Right atrium auricular region (tissue), 2 donors: ENCODE measurements at places on chromosomes 2 and 18. TPM values are rescaled to one million over a fixed set of nuclear protein-coding genes. Genes with fewer than 3 reads are reported as not detected.

DNA sequence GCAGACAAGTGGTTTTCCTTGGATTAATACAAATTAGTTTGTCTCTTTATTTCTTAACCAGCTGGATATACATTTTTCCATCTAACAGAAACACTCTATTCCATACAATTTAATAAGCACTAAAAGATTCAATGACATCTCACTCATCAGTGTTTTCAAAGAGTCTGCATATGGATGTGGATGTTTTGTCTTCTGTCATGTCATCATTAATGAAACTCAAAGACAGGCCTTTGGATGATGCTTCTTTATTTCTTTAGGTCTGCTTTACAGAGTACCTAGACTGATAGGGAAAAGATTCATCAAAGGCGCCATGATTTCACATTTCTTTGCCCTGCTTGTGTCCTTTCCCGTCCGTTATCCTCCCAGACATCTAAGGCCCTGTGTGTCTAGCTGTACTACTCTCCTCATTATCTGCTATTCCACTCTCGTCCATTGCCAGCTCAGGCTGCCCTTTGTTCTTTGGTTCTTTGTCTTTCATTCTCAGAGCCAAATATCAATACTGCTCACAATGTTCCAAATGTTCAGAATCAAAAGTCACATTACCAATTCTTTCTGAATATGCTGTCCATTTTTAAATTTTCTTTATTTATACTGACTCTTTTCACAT lies 232.3 kb upstream of the CHAC2 start:
- H3K4me3 ChIP-seq = no peak overlapping the region
- no peak for DNase-seq
- H3K4me1 ChIP-seq = no peaks in the 10 kb centered on the region
- H3K27me3 ChIP-seq = no peaks in the 10 kb centered on the region
- H3K36me3 ChIP-seq = no peaks in the 10 kb centered on the region

DNAH6 gene
- 0.30 TPM for total RNA-seq

GRCh38 chr18:70337139-70337972 lies 48.5 kb downstream of the SOCS6 start:
- no peak overlapping the region for H3K4me3 ChIP-seq
- DNase-seq = no peak
- H3K4me1 ChIP-seq = no peaks in the 10 kb centered on the region
- H3K27ac ChIP-seq = peak overlapping the region; percentile 59
- H3K27me3 ChIP-seq = no peaks in the 10 kb centered on the region

- H3K27ac ChIP-seq = no peak overlapping the region
- no peaks in the 10 kb centered on the region for H3K27me3 ChIP-seq
- no peaks in the 10 kb centered on the region for H3K36me3 ChIP-seq
- H3K4me3 ChIP-seq = no peak overlapping the region
- H3K4me1 ChIP-seq = no peaks in the 10 kb centered on the region
- no peak for DNase-seq
Observed at GRCh38 chr2:214169736-214170135, 241.1 kb upstream of the VWC2L start.

DNA sequence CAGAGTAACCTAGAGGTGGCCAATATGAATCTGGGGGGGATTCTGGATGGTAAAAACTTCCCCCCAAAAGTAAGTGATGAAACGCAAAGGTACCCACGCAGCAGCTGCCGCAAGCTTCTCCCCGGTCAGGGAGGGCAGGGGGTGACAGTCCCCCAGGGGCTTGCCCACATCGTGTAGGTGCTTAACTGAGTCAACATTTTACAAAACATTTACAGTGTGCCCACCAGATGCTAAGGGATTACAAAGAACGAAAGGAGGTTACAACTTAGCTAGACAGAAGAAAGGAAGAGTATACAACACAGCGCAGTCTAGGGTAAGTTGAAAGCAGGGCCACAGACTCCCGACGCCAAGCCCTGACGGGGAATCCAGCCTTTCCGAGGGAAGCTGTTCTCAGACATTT lies 45.6 kb downstream of the LPIN2 start:
- H3K27me3 ChIP-seq = no peaks in the 10 kb centered on the region
- H3K4me3 ChIP-seq = no peak overlapping the region
- H3K27ac ChIP-seq = no peak overlapping the region
- peaks cover 48% of the 10 kb centered on the region for H3K4me1 ChIP-seq

CERKL gene
- not detected for total RNA-seq

DNA sequence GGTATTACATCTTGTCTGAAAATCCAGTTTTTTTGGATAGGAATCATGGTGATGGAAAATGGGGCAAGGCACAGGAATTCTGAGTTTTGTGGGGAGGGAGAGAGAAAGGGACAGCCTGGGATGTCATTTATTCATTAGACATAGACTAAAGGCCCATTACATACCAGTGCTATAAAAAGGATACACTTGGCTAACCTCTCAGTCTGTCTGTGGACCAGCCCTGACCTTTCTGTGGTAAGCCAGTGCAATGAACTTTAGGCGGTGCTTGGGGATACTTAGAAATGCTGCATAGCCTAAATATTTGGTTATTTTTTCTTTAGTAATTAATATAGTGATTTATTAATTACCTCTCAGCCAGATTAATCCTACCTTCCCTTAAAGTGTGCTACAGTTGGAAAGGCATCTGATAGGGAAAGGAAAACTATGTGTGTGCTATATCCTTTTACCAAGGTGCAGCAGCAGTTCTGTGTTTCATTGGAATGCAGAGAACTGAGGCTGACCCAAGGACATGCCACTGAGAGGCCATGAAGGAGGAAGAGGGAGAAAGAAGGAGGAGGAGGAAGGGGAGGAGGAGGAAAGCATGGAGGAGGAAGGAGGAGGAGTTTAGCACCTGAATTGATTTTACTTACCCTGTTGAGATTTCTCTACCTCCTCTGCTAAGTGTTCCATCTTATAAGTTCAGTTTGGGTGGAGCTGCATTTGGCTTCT lies 37.5 kb downstream of the KCNS3 start:
- H3K27me3 ChIP-seq = no peaks in the 10 kb centered on the region
- H3K4me3 ChIP-seq = no peak overlapping the region
- no peaks in the 10 kb centered on the region for H3K4me1 ChIP-seq

GRCh38 chr2:1438972-1439371 lies 25.7 kb downstream of the TPO start:
- no peaks in the 10 kb centered on the region for H3K27me3 ChIP-seq
- no peaks in the 10 kb centered on the region for H3K36me3 ChIP-seq
- H3K27ac ChIP-seq = no peak overlapping the region
- no peaks in the 10 kb centered on the region for H3K4me1 ChIP-seq

DNA sequence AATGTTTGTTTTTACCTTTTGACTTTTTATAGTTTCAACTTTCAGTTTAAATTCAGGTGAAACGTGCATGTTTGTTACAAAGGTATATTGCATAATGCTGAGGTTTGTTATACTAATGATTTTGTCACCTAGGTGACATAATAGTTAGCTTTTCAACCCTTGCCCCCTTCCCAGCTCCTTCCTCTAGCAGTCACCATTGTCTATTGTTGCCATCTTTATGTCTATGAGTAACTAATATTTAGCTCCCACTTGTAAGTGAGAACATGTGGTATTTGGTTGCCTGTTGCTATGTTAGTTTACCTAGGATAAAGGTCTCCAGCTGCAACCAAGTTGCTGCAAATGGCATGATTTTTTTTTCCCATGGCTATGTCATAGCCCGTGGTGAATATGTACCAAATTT lies 322.3 kb upstream of the SETBP1 start:
- DNase-seq = no peak
- no peaks in the 10 kb centered on the region for H3K36me3 ChIP-seq
- no peak overlapping the region for H3K27ac ChIP-seq
- H3K27me3 ChIP-seq = no peaks in the 10 kb centered on the region
- H3K4me1 ChIP-seq = no peaks in the 10 kb centered on the region

DNA sequence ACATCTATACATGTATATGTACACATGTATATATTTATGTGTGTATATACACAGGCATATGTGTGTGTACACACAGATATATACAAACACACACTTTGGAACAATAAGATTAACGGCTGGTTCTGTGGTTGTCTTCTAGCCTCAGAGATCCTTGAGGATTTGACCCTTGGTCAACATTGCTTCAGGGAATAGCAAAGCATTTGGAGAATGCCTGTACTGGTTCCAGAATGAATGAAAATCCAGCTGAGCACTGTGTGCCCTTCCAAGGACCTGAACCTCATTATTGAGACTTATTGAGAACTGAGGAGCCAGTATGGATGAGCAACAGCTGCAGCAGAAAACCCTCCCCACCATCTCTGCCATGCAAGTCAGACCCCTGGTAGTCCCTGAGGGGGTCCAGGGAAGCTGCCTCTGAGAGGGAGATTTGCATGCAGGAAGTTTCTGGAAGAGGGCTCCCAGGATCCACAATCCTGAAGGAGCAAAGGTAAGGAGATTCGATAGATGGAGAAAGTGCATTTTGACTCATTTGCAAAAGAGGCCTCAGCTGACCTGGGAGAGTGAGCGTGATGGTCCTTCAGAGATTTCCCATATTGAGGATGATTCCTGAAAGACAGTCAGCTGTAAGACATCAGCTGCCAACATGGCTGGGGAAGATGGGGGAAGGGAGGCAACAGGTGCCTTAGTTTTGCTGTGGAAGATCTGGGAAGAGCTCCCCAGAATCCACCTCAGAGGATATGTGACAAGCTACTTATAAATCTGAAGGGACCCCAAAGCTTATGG lies 166.6 kb upstream of the NCKAP5 start:
- no peak for DNase-seq
- peaks cover 6% of the 10 kb centered on the region for H3K4me1 ChIP-seq
- H3K27me3 ChIP-seq = no peaks in the 10 kb centered on the region
- no peak overlapping the region for H3K27ac ChIP-seq
- no peak overlapping the region for H3K4me3 ChIP-seq

GRCh38 chr2:206936843-206937230 lies 2.5 kb upstream of the CPO start:
- no peaks in the 10 kb centered on the region for H3K36me3 ChIP-seq
- H3K27ac ChIP-seq = no peak overlapping the region

- DNase-seq = peak; percentile 66
- no peaks in the 10 kb centered on the region for H3K27me3 ChIP-seq
- H3K4me3 ChIP-seq = no peak overlapping the region
- H3K4me1 ChIP-seq = peaks cover 4% of the 10 kb centered on the region
- H3K27ac ChIP-seq = peak overlapping the region; percentile 19
Observed at GRCh38 chr2:179460181-179460929, 195.7 kb upstream of the SESTD1 start.

SPATA3 gene
- total RNA-seq = not detected

DNA sequence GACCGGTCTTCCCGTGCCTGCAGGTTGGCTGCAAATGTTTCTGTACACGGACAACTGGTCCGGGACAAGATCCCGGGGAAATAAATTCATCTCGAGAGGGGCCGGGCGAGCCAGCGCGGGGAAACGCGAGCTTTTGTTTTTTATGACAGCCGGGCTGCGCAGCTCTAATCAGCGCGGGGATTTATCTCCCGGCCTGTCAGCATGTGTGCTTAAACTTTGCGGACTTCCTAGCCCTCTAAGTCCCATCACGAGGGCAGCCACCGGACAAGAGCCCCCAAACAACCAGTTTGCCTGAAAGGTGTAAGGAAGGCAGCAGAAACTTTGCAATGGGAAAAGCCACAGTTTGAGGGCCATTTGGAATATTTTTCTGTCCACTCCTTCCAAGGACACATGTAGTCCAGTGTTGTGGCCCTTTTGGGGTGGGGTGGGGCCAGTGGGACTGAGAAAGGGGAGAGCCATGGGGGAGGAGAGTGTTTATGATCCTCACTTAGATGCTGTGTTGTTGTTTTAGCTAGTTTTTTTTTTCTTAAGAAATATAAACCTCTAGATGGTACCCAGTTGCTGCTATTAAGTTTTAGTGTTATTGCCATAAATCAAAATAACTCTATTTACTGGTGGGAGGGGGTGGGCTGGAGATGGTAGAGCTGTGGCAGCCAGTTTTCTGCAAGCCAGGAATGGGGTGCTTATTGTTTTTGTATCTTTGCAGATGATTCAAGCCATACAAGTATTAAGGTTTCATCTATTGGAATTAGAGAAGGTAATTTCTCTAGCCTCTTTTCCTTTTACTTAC lies 6.0 kb downstream of the MEIS1 start:
- no peaks in the 10 kb centered on the region for H3K4me1 ChIP-seq
- H3K27me3 ChIP-seq = no peaks in the 10 kb centered on the region
- H3K36me3 ChIP-seq = no peaks in the 10 kb centered on the region
- DNase-seq = no peak
- peak overlapping the region; percentile 94 for H3K27ac ChIP-seq
- H3K4me3 ChIP-seq = peak overlapping the region; percentile 76

- no peaks in the 10 kb centered on the region for H3K4me1 ChIP-seq
- DNase-seq = no peak
- no peak overlapping the region for H3K27ac ChIP-seq
- no peak overlapping the region for H3K4me3 ChIP-seq
Observed at GRCh38 chr2:141589314-141589713, 541.5 kb downstream of the LRP1B start.

TBR1 gene
- not detected for total RNA-seq

CPO gene
- not detected for total RNA-seq

COQ10B gene
- 33.2 TPM for total RNA-seq

MYL1 gene
- total RNA-seq = 0.43 TPM

DNA sequence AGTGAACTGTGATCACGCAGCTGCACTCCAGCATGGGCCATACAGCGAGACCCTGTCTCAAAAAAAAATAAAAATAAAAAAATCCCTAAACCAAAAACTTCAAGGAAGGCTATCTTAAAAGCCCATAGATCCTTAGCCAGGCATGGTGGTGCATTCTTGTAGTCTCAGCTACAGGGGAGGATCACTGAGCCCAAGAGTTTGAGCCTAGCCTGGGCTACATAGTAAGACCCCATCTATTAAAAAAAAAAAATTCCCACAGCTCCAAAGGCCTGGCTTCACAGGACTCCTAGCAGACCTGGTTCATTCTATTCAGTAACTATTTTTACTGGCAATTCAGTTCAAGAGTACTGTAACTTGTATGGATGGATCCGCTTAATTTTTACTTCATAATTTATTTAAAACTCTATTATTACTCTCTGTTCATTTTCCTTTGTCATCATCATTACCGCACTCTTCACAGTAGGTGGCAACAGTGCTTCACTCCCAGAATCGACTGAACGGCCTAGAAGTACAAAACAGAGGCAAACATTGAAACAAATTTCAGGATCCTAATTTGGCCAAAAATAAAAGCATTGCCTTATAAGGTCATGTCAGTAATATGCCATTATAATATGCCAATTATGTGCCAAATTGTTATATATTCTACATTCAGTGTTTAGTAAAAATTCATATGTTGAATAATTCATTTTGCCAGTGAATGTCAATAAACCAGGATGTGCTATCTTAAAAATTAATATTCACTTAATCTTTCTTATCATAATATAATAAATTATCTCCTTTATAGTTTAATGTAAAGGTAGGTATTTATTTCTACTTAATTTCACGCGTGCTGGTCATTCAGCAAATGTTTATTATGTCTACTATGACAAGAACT lies 14.3 kb upstream of the STAM2 start:
- DNase-seq = no peak
- no peak overlapping the region for H3K4me3 ChIP-seq
- H3K36me3 ChIP-seq = no peaks in the 10 kb centered on the region
- H3K27me3 ChIP-seq = no peaks in the 10 kb centered on the region
- no peaks in the 10 kb centered on the region for H3K4me1 ChIP-seq
